ENCODE measurements at places on chromosomes 12 and 14.

DNA sequence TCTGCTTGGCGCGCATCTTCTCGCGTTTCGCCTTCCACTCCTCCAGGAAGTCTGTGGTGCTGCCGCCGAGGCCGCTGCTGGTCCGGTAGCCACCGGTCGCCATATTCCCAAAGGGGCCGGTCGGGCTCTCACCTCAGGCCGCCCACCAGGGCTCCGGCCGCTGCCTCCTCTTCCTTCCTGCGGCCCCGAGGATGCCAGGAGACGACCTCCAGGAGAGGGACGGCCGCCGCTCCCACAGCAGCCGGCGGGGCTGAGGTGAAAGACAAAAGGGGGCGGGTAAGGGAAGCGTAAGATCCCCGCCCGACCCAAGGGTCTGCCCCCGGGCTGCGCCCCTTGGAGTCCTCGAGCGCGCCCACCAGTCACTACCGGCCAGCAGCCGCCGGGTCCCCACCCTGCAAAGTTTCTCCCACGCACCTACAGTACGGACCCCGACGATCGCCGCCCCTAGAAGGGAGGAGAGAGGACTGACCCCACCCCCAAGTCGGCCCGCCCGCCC lies 574 bp downstream of the PAWR start:
- DNase-seq = no peak

GRCh38 chr14:97975962-97976361 lies 1178.8 kb downstream of the VRK1 start:
- no peak for DNase-seq

GRCh38 chr14:64213086-64213485 lies 81.1 kb downstream of the ESR2 start:
- no peak for DNase-seq

GRCh38 chr14:74913986-74914573 lies 9.0 kb downstream of the RPS6KL1 start:
- peak; percentile 5 for DNase-seq

DNA sequence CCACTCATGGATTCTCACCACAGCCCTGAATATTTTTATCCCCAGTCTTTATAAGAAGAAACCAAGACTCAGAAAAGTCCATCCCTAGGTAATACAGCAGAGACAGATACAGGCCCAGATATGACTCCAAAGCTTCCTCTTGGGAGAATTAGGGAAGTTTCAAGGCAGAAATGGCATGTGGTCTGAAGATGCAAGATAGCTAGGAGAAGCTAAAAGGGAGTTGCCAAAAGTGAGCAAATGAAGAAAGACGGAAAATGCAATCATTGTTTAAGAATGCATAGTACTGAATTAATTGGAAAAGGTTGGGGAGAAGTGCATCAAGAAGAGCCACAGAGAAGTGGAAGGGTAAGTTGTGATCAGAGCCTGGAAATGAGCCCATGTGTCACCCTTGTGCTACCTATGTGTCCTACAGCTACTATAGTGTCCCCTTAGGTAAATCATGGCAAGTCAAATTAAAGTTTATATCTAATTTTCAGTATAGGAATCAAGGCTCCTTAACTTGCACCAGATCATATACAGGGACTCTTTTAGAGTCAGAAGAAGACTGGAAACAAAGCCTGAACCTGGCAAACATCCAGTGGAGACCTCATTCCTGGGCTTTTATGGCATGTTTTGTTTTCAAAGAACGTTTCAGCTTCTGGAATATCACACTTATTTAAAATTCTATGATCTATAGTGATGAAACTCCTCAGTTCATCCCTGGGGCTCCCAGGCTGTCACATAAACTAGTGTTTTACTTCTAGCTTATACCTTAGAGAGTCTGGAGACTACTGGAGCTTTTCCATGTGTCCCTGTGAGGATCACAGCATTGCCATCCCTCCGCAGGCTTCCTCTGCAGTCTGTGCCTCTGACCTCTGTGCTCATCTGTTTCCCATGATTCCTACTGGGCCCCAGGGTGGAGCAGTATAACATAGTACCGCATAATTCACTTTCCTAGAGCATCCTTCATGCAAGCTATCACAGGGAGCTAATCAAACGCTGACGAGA lies 189.0 kb upstream of the CDKN3 start:
- no peak for DNase-seq

- no peak for DNase-seq
These were observed 160.0 kb downstream of the KCNA5 start for GRCh38 chr12:5203720-5204119.

- DNase-seq = no peak
These were observed 32.0 kb upstream of the WNK1 start for GRCh38 chr12:720231-720941.

All from AML-193 (cell line).